ENCODE measurements at places on chromosomes 13 and 19.

- no peak for DNase-seq
Measured at GRCh38 chr13:114097893-114098688, 34.3 kb downstream of the RASA3 start.

DNA sequence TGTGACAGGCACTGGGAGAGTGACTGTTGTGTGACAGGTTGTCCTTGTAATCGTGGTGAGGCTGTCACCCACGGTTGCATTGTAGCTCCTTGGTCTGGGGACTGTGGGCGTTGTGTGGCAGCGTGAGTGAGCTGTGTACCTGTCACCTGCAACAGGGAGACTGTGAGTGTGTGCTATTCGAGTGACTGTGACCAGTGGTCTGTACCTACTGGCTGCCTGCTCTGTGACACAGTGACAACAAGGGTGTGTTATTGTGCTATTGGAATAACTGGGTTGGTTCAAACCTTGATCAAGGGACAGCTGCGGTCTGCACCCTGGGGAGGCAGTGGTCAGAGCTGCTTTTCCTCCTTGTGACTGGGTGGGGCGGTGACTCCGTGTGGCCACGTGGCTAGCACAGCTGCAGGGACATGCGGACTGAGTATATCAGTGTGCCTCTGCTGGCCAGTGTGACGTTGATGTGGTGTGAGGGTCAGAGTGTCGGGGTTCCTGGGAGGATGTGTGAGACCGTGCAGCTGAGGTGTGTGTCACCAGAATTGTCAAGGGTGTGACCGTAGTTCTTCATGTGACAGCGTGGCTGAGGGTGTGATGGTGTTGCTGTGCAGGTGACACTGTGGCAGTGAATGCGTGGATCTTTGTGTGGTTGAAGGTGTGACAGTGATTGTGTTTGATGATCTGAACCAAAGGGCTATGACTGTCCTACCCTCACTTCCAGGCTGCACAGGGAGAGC is 10.1 kb upstream of the NFIX start:
- DNase-seq, result no peak

DNA sequence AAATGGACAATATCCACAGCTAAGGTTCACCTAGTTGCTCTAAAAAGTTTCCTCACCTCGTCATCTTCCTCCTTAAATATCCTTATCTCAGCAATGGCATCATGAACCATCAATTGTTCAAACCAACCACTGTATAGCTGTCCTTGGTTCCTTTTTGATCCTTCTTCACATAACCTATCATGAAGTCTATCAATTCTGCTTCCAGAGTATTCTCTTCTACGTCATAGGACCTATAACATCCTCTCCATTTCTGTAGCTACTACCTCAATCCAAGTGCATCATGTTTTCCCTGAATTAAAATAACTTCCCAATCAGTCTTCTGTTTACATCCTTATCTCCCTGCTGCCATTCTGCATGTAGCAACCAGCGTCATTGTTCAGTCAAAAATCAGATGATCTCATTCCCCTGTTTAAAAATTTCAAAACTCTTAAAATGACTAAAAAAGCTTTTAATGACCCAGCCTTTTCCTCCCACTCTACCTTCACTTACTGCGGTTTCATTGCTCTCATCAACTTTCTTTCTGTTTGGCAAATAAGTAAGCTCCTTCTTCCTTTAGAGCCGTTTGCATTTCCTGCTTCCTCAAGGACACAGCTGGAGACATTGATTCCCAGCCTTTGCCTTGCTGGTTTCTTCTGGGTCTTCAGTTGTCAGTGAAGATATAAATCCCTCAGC is 223.9 kb upstream of the MIR17HG start:
- no peak for DNase-seq

GRCh38 chr19:33063753-33064457 is 783 bp downstream of the RHPN2 start:
- no peak for DNase-seq

DNA sequence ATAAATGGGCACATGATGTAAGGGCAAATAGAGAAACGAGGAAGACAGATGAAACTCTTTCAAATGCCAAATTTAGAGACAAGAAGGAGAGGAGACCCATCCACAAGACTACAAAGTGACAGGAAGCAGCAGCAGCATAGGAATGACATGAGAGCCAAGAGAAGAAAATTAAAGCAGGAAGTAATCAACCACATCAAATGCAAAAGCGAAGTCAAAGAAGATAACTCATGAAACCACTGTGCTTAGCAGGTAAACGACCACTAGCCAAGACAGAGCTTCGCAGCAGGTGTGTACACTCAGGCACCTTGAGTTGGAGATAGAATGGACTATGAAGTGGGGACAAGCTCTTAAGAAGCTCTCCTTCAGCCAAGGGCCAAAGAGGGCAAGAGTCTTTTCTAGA is 64.1 kb downstream of the KLF12 start:
- DNase-seq, result no peak

GRCh38 chr13:93620181-93620765 is 393.7 kb downstream of the GPC6 start:
- DNase-seq, result no peak

DNA sequence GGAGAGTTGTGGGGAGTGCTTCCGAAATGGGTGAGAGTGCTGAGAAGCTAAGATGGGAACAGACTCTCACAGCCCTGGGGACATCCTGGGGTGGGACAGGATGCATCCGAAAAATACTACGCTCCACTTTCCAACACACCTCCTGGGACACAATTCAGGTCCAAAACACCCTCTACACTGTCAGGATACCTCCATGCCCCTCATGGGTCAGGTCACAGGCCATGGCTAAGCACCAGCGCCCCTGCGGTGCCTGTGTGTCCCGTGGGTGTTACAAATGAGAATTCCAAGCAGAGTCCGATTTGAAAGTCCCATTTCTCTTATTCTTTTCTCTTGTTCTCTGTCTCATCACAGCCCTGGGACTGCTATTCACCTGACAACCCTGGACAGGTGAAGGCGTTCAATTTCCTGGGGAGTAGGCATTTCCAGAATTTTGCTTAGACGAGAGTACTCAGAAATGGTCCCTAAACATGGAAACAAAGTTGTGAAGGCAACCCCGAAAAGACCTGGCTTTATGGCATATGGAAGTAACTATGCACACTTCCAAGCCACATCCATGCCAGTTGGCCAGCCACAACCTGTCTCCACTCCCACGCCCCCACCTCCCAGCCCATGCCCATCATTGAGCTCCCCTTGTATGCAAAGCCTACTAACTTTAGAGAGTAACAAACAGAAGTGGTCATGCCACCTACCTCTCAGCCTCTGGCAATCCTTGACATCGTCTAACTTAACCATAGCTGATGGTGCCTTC is 87.9 kb upstream of the ZNF507 start:
- DNase-seq, result no peak

DNA sequence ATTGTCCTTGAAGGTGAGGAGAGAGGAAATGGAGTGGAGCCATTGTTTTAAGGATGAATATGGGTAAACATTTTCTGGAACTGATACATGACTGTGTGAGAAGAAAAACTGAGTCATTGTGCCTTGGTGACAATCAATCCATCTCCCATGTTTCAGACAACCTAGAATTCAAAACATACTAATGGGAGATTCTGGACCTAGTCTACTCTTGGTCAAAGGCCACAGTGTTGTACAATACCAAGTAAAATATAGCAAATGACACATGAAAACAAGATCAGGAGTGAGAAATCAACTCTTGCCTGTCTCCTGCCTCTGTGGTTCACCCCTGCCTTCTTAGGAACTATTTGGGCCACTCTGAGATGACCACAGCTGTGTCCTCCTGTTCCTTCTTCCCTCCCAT is 13.1 kb downstream of the CEBPA start:
- no peak for DNase-seq

GRCh38 chr19:16628984-16629691 is 1.1 kb upstream of the MED26 start:
- no peak for DNase-seq

DNA sequence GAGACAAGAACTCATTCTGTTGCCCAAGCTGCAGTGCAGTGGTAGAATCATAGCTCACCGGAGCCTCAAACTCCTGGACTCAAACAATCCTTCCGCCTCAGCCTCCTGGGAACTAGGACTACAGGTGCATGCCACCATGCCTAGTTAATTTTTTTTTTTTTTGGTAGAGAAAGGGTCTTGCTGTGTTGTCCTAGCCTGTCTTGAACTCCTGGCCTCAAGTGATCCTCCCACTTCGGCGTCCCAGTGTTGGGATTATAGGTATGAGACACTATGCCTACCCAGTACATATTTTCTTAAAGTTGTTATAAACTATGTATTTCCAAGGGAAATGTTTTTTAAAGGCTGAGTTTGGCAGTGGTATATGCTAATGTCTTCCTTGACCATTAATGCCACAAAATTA is 412.6 kb downstream of the KLF12 start:
- DNase-seq, result no peak

DNA sequence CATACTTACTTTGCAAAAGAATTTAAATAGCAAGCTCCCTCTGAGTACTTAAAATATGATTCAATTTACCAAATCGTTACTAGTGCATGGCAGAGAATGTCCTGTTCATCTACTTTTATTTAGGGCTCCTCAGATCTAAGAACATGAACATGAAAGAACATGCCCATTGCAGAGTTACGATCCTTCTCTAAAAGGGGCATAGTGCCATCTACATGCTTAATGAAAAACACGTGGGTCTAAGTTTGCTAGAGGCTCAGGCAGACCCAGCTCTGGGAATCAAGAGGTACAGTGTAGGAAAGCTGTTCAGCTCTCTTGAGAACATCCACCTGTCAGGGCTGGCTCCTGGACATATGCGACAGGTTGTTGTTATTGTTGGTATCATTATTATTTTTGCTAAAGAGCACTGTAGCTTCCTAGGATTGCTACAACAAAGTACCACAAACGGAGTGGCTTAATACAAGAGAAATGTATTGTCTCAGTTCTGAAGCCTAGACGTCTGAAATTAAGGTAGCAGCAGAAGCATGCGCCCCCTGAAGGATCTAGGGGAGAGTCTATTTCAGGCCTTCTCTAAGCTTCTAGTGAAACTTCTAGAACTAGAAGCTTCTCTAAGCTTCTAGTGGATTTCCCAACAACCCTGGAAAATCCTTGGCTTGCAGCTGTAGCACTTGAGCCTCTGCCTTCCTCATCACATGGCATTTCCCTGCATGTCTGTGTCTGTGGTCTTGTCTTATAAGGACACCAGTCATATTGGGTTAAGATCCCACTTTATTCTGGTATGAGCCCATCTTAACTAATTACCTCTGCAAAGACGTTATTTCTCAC is 133.9 kb downstream of the DCT start:
- no peak for DNase-seq

DNA sequence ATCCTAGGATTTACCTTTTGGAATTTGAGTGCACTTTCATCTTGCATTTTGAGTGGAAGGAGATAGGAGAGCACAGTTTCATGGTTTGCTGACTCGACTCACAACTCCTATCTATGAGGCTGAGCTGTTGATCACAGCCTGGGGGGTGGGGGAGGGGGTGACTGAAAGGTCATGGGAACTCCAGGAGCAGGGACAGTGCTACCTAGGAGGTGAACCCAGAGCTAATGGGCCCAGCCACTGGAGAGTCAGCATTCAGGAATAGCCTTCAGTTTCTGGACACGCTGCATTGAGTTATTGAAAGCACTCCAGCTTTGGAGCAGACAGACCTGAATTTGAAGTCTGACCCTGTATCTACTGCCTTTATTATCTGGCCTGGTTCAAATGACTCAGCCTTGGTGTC is 339.9 kb downstream of the SLC7A1 start:
- no peak for DNase-seq

DNA sequence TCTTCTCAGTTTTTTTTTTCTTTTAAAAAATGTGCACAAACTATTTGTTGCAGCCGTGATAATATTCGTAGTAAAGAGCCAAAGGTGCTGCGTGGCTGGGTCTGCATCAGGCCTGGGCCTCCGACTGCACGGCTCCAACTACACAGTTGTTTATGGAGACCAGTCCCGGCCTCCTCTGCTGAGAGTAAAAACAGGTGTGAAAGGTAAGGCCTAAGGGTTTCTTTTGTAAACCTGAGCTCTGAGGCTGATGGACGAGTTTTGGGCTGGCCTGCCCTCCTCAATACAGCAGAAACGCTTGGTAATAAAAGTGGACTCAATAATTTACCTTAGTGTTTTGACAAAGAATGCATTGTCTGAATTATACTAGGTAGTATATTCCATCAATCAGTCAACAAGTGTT is 3.9 kb downstream of the MBNL2 start:
- no peak for DNase-seq

DNA sequence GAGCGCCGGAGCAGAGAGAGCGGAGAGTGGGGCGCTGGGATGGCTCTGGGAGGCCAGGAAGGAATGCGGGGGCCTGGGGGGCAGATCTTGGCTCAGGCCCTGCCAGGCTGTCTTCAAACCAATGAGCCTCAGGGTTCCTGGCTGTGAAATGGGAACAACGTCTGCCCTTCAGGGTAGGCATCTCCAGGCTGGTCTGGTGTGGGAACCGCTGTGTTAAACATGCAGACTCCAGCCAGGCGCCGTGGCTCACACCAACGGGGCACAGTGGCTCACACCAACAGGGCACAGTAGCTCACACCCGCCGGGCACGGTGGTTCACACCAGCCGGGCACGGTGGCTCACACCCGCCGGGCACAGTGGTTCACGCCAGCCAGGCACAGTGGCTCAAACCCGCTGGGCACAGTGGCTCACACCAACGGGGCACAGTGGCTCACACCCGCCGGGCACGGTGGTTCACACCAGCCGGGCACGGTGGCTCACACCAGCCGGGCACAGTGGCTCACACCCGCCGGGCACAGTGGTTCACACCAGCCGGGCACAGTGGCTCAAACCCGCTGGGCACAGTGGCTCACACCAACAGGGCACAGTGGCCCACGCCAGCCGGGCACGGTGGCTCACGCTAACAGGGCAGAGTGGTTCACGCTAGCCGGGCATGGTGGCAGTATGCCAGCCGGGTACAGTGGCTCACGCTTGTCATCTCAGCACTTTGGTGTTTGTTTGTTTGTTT is 40.1 kb downstream of the EFNA2 start:
- DNase-seq, result no peak

- DNase-seq, result no peak
Measured at GRCh38 chr13:49220036-49220855, at the start of gene MLNR. MLNR (plus strand) TSS chr13:49220338; CDS start chr13:49220338, 0 bp downstream.

DNA sequence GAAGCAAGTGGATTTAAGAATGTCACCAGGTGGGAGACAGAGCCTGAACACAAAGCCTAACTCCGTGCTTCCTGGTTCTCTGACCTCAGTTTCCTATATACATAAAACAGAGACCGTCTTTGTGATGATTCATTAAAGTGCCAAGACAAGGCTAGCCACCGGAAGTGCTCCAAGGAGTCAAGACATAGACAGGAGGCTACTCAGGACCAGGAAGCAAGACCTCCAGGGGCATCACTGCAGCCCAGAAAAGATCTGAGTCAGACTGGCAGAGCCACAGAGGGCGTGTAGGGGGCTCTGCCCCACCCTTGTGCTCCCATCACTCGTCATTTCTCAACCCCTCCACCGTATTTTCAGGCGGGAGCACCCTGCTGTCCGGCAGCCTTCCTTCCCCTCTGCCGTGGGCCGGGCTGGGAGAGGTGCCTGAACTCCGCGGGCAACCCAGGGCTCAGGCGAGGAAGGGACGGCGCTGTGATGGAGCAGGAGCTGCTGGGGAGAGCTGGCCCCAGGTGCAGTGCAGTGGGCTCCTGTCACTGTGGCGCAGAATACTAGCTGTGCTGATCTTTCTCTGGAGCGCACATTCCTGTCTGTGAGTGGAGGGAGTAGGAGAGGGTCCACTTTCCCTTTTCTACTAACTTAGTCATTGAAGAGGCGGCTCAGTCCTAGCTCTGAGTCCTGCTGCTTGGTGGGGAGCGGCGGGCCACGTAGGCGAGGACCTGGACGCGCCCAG is 134.7 kb upstream of the GPR12 start:
- no peak for DNase-seq
